ENCODE measurements at places on chromosomes 12 and 14.

DNA sequence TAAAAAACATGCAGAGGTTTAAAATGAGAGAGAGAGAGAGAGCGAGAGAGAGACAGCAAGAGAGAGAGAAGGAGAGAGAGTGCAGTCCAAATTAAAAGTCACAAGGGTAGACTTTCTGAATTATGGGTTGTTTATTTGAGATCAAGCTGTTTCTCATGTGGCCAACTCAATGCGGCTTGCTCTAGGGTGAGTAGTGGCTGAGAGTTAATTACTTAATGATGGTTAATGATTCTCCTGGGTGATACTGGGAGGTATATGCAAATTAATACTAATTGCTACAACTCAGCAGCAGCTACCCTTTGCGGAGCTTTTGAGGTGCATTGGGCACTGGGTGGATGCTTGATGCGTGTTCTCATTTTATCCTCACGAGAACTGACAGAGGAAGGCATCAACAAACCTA lies 122.1 kb upstream of the NOS1 start:
- no peak for ATAC-seq
- no peak overlapping the region for H3K4me3 ChIP-seq
- H3K27ac ChIP-seq, result no peak overlapping the region
- H3K27me3 ChIP-seq, result no peaks in the 10 kb centered on the region

- no peak overlapping the region for H3K4me3 ChIP-seq
- peaks cover 8% of the 10 kb centered on the region for H3K4me1 ChIP-seq
- H3K27ac ChIP-seq, result no peak overlapping the region
- H3K36me3 ChIP-seq, result no peaks in the 10 kb centered on the region
Observed at GRCh38 chr12:6367969-6368892, 7.1 kb downstream of the SCNN1A start.

DNA sequence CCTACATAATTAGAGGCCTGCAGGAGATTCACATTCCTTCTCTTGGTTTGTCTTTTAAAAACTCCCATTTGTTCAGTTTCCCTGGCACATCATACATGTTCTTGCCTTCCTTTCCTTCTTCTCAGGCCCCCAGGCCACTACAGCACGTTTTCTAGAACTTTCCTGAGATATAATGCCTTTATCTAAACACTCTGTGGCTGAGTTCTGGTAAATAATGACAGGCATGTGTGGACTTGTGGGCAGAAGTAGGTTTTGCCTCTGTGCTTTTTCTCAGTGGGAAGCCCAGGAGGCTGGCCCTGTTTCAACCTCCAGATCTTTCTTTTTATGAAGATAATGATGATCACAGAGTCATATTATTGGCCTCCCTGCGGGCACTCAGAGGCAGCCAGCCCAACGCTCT lies 117.2 kb downstream of the TMX1 start:
- H3K36me3 ChIP-seq, result no peaks in the 10 kb centered on the region
- H3K27ac ChIP-seq, result no peak overlapping the region

DNA sequence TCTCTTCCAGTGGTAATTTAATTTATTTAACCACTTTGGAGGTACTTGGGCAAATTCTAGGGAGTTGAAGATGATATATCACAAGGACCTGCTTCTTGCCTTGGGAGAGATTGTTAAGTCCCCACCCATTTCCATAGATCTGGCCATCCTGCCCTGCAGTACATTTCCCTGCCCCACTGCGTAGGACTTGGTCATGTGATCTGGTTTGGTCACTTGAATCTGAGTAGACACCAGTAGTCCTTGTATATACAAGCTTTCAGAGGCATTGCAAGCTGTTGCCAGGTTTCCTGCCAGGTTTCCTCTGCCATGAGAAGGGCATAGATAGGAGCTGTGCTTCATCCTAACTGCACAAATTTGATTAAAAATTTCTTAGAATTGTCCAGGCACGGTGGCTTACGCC lies 200.0 kb downstream of the ADAMTS20 start:
- no peak for ATAC-seq
- no peak overlapping the region for H3K4me3 ChIP-seq
- H3K36me3 ChIP-seq, result no peaks in the 10 kb centered on the region
- H3K27me3 ChIP-seq, result peaks cover 13% of the 10 kb centered on the region
- H3K4me1 ChIP-seq, result no peaks in the 10 kb centered on the region
- H3K27ac ChIP-seq, result no peak overlapping the region

DNA sequence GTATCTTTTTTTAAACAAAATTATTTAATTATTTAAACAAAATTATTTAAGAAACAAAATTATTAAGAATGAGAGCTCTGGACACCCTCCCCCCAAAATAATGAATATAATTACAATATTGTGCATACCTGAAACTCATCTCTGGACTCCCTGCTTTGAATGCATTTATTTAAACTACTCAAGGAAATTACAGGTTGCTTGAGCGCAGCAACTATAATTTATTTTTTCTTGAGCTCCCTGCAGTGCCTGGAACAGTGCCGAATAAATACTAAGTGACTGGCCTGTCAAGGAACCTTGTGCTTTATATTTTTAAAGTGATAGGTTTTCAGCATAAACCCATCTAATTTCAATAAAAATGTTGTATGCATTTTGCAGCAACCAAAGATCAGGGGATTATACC lies 93.9 kb downstream of the KCNC2 start:
- no peak overlapping the region for H3K4me3 ChIP-seq
- no peak for ATAC-seq
- H3K4me1 ChIP-seq, result no peaks in the 10 kb centered on the region
- no peaks in the 10 kb centered on the region for H3K27me3 ChIP-seq

- H3K27ac ChIP-seq, result no peak overlapping the region
- no peaks in the 10 kb centered on the region for H3K27me3 ChIP-seq
- no peak for ATAC-seq
- H3K4me1 ChIP-seq, result no peaks in the 10 kb centered on the region
Observed at GRCh38 chr12:108779998-108780688, 48.8 kb upstream of the CORO1C start.

- H3K27me3 ChIP-seq, result peaks cover 28% of the 10 kb centered on the region
- no peak overlapping the region for H3K27ac ChIP-seq
- no peak overlapping the region for H3K4me3 ChIP-seq
Observed at GRCh38 chr12:107955966-107956643, 173.0 kb upstream of the WSCD2 start.

DNA sequence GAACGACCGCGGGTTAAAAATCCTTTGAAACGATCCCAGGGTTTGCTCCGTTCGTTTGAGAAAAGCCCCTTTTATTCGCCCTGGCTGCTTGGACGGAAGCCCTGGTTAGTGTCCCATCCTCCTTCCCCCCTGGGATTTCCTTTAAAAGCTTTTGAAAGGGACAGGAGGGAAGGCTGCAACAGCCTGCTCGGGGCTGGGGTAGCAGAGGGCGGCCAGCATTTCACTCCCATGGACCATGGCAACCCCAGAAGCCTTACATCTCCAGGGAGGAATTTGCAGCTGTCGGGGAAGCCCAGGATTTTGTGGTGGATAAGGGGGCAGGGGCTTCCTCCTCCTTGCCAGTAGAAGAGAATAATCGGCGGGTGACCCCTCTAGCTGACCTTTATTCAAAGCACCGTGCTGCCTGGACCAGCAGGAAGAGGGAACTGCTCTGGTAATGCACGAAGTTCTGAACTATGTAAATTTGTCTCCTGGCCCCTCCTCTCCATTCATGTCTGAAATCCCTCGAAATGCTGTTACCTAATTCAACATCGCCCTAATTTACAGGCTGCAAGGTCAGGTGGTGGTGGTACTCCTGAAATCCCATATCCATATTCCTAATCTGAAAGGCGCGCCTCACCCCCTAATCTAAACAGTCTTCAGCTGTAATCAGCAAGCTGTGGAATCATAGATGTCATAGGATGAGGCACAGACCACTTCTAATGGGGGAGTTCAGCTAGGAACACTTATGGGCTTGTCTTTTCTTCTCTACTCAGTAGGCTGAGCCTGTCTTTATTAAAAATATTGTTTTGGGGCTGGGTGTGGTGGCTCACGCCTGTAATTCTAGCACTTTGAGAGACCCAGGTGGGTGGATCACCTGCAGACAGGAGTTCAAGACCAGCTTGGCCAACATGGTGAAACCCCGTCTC lies 1.0 kb upstream of the CLIP1 start:
- H3K36me3 ChIP-seq, result no peaks in the 10 kb centered on the region
- H3K4me3 ChIP-seq, result peak overlapping the region; percentile 84
- peak; percentile 27 for ATAC-seq

DNA sequence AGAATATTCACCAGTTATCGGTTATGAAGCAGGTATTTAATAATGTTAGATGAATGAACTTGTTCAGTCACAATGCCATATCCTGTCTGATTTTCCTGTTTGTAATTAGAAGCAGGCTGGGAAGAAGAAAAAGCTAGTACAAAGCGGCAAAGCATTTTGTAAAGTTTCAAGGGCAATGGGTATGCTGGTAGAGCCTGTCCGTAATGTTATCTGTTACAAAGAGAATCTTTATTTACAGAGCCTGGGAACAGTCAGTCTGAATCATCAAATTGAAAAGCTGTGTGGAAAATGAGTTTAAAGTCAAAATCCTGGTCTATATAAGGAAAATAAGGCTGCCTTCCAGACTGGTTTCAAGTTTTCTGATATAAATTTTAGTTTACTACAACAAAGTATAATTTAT lies 40.5 kb downstream of the PARP11 start:
- no peaks in the 10 kb centered on the region for H3K27me3 ChIP-seq
- no peak overlapping the region for H3K27ac ChIP-seq

DNA sequence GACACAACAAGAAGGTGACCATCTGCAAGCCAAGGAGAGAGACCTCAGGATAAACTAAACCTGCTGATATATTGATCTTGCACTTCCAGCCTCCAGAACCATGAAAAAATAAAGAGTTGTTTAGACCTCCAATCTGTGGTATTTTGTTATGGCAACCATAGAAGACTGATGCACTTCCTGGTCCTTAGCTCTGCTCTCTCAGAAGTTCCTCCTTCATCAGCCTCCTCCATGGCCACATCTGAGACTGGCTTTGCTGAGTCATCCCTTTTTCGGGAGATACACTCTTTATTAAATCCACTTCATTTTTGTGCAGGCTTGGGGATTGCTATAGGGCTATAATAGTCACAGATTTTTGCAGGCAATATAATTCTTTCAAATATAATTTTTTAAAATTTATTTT lies 89.6 kb upstream of the ATF7IP start:
- peaks cover 54% of the 10 kb centered on the region for H3K4me1 ChIP-seq
- H3K36me3 ChIP-seq, result peaks cover 43% of the 10 kb centered on the region
- H3K27me3 ChIP-seq, result no peaks in the 10 kb centered on the region
- peak overlapping the region; percentile 85 for H3K27ac ChIP-seq
- H3K4me3 ChIP-seq, result no peak overlapping the region

GRCh38 chr14:105095236-105095805 lies 30.1 kb upstream of the GPR132 start:
- H3K4me1 ChIP-seq, result peaks cover 35% of the 10 kb centered on the region
- no peak for ATAC-seq
- peaks cover 6% of the 10 kb centered on the region for H3K36me3 ChIP-seq
- no peak overlapping the region for H3K4me3 ChIP-seq
